Immature natural killer cell (primary cell): ENCODE measurements at places on chromosomes 13 and 19. TPM values are rescaled to one million over a fixed set of nuclear protein-coding genes. Genes with fewer than 3 reads are reported as not detected.

- no peak for DNase-seq
Observed at GRCh38 chr19:48613024-48613851, 1.6 kb downstream of the FAM83E start.

GRCh38 chr19:49860336-49861102 is 6.9 kb downstream of the PNKP start:
- no peak for DNase-seq

- DNase-seq = no peak
Observed at GRCh38 chr19:50835103-50835784, 1.9 kb upstream of the KLK15 start.

DNA sequence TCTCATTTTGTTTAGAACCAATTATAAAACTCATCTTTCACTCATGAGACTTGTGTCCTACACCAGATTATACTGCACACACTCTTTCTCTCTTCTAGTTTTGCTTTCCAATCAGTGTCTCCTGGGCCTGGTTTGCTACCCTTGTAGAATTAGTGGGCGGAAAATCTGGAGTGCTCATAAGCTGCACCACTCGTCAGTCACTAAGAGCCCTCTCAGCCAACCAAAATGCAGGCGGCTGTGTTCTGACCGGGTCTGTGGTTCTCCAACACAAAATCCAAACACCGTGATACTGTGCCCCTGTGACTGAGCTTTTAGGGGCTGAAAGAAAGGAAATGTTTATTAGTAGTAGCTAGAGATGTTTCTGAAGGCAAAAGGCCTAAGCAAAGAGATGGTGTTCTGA is 83.7 kb upstream of the OBI1 start:
- DNase-seq = no peak

Gene PTPRH
- polyA plus RNA-seq = not detected

DNA sequence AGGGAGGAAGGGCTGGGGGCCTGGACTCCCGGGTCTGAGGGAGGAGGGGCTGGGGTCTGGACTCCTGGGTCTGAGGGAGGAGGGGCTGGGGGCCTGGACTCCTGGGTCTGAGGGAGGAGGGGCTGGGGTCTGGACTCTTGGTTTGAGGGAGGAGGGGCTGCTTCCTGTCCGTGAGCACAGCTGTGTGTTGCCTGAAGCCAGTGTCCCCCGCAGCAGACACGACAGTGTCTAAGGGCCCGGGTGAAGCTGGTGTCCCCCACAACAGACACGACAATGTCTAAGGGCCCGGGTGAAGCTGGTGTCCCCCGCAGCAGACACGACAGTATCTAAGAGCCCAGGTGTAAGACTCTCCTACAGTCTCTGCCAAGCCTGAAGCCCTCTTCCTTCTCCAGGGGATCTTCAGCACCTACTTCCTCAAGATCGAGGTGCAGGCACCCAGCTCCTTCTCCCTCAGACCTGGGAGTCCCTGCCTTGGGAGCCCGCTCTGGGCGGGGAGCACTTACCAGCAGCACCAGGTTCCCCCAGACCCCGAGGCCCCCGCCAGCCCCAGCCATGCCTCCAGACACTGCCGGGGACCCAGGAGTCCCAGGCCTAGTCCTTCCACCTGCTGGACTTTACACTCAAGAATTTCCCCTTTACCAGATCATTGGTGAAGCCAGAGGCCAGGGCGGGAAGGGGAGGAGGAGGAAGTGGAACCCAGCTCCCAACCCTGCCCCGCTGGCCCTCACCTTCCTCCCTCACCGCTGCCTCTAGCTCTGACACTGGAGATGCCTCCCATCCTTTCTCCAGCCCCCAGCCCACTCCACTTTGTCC is at the start of gene PTPRH:
Gene PTPRH (minus strand): TSS at position 622 of the 813 bp plus-strand sequence. CDS start 68 bp downstream, at position 554.
- DNase-seq = no peak

- no peak for DNase-seq
Observed at GRCh38 chr19:49884760-49885159, 7.3 kb downstream of the TBC1D17 start.

- DNase-seq = no peak
Observed at GRCh38 chr13:30504081-30504480, 38.3 kb upstream of the HMGB1 start.

DNA sequence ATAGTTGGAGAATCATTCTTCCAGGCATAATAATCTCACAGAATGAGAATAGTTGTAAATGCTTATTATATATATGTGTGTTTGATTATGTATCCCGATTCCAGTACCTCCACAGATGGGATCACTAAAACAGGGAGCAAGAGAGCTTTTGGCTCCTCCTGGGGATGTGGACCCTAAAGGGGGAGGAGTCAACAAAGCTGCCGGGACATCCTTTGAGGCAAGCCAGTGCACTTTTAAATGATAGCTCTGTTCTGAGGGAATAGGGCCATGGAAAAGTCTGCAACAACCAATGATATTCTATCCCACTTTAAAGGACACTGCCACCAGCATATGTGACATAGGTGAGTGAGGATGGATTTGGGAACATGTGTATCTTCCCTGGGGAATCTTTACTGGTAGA is 40.8 kb downstream of the SLITRK5 start:
- no peak for DNase-seq

- DNase-seq = no peak
Observed at GRCh38 chr19:28990522-28990921, 222.4 kb downstream of the UQCRFS1 start.

Gene KRTDAP
- polyA plus RNA-seq = not detected

Gene ZNF563
- polyA plus RNA-seq = 5.3 TPM

DNA sequence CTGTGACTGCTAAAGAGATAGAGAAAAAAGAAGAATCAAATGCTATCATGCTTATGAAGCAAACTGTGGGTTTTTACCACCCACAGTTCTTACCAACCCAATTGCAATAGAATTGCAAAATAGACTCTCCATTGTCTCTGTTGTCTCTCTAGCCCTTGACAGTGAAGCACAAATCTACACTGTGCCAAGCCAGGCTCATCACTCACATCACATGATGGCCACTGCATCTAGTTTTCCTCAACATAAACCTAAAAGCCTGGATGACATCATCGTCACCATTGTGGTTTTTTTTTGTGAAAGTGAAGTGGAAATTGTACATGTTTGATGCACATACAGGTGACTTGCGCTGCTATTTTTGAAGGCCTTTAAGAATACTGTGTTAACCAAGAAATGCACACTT is 56.1 kb downstream of the KL start:
- DNase-seq = no peak

- no peak for DNase-seq
Observed at GRCh38 chr19:806815-807421, 9.7 kb downstream of the PTBP1 start.
